A673 (cell line): ENCODE measurements at places on chromosomes 12 and 14.

- no peak overlapping the region for H3K27ac ChIP-seq
- DNase-seq: peak; percentile 32
- no peaks in the 10 kb centered on the region for H3K36me3 ChIP-seq
- H3K27me3 ChIP-seq: no peaks in the 10 kb centered on the region
Measured at GRCh38 chr12:89768586-89769482, 60.2 kb upstream of the ATP2B1 start.

DNA sequence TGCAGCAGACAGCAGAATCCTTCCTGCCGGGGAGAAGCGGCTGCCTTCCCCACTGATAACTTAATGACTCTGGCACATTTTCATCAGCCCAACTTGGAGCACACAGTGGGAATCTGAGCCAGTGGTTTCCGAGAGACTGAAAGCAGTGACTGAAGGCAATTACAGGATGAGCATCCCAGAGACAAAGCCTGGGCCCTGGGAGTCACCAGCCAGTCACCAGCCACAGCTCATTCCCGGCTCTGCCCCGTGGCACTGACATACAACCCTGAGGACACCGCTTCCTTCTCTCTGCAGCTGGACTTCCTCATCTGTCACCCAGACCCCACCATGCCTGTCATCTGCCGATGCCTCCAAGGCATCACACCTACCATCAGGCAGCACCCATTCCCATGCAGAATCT lies 192.3 kb downstream of the DPF3 start:
- H3K27me3 ChIP-seq: no peaks in the 10 kb centered on the region
- no peak overlapping the region for H3K4me3 ChIP-seq
- H3K4me1 ChIP-seq: peaks cover 11% of the 10 kb centered on the region

DNA sequence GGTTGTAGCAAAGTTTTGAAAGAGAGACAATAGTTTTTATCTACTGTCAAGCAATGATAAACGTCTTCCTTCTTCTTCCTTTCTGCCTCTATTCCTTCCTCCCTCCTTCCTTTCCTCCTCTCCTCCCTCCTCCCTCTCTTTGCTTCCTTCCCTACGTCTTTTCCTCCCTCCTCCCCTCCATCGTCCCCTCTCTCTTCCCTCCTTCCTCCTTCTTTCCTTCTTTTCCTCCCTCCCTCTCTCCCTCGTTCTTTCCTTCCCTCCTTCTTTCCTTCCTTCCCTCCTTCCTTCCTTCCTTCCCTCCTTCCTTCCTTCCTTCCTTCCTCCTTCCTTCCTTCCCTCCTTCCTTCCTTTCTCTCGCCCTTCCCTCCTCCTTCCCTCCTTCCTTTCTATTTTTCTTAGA lies 82.8 kb upstream of the KCNA1 start:
- H3K27me3 ChIP-seq: peaks cover 87% of the 10 kb centered on the region
- H3K36me3 ChIP-seq: no peaks in the 10 kb centered on the region
- no peaks in the 10 kb centered on the region for H3K4me1 ChIP-seq
- no peak for DNase-seq
- no peak overlapping the region for H3K4me3 ChIP-seq

GRCh38 chr12:118175823-118176447 lies 40.0 kb downstream of the PEBP1 start:
- H3K27ac ChIP-seq: no peak overlapping the region
- DNase-seq: no peak
- no peak overlapping the region for H3K4me3 ChIP-seq
- H3K27me3 ChIP-seq: no peaks in the 10 kb centered on the region
- no peaks in the 10 kb centered on the region for H3K4me1 ChIP-seq

GRCh38 chr12:11662369-11662768 lies 12.9 kb downstream of the ETV6 start:
- no peaks in the 10 kb centered on the region for H3K27me3 ChIP-seq
- H3K36me3 ChIP-seq: no peaks in the 10 kb centered on the region
- DNase-seq: no peak

DNA sequence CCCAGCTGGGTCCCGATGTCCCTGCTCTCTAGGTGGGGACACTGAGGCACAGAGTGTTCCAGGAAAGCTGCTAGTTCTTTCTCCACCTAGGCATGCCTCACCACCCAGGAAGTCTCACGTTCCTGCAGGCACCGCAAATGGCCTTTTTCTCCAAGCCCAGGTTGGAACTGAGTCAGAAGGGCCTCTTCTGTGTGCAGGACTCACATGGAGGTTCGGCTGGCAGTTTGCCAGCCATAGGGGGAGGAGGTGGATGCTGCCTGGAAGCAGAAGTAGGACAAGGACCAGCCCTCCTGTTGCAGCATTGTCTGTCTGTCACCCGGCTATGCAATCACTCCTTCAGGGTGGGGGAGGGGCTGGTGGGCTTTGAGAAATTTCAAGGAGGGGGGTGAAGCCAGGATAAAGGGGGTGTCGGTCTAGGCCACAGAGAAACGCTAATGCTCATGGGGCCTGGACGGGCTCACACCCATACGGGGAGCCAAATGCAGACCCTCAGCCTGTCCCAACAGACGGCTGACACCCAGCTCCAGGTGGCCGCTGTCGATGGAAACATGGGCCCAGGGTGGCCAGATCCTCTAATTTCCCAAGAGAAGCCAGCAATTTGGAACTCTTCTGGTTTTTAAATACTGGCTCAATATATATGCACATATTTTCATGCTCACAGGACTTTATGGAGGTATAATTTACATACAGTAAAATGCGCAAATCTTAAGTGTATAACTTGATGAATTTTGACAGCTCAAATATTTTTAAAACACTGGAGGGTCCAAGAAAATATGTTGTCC lies 120.5 kb downstream of the PHETA1 start:
- no peaks in the 10 kb centered on the region for H3K27me3 ChIP-seq
- no peak overlapping the region for H3K4me3 ChIP-seq
- DNase-seq: peak; percentile 30

GRCh38 chr14:52111583-52111982 lies 42.7 kb upstream of the NID2 start:
- no peak overlapping the region for H3K4me3 ChIP-seq
- DNase-seq: no peak
- no peaks in the 10 kb centered on the region for H3K36me3 ChIP-seq
- H3K4me1 ChIP-seq: no peaks in the 10 kb centered on the region

- no peak overlapping the region for H3K4me3 ChIP-seq
- no peak overlapping the region for H3K27ac ChIP-seq
- peaks cover 8% of the 10 kb centered on the region for H3K4me1 ChIP-seq
- no peaks in the 10 kb centered on the region for H3K36me3 ChIP-seq
- H3K27me3 ChIP-seq: no peaks in the 10 kb centered on the region
Measured at GRCh38 chr14:65794674-65795279, 382.2 kb downstream of the FUT8 start.

DNA sequence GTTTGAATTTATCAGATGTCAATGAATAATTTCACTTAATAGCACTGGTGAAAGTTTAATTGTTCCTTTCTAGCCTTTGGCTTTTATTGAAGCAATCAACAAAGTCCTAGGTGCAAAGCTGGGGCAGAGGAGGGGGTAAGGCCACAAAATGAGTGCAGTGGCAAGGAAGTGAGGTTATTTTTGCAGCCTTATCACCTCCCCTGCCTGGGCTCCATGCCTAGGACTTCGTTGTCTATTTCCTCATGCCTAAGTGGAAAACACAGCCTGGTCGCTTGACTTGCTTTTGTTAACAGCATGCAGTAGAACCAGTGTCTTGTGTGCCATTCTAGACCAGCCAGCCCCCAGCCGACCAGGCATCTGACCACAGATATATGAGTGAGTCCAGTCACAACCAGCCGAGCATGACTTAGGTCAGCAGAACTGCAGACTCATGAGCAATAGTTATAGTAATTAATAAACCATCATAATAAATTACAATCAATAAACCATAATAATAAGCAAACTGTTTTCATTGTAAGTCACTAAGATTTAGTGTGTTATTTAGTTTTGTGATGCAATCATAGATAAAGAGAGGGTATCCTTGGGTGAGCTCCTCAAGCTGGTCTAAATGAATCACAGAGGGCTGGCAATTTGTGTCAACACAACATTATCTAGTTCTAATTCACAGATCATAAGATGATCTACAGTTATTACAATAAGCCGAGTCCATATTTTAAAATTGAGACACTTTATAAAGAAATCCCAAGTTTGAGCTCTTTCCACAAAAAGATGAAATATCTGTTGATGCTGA lies 156.8 kb downstream of the GLT1D1 start:
- H3K4me3 ChIP-seq: no peak overlapping the region
- no peak for DNase-seq
- H3K4me1 ChIP-seq: no peaks in the 10 kb centered on the region
- H3K36me3 ChIP-seq: no peaks in the 10 kb centered on the region

GRCh38 chr12:28563936-28564335 lies 373.7 kb downstream of the CCDC91 start:
- no peak for DNase-seq
- no peaks in the 10 kb centered on the region for H3K36me3 ChIP-seq
- H3K4me3 ChIP-seq: no peak overlapping the region
- H3K27ac ChIP-seq: no peak overlapping the region

- no peaks in the 10 kb centered on the region for H3K4me1 ChIP-seq
- no peak overlapping the region for H3K4me3 ChIP-seq
- H3K36me3 ChIP-seq: peaks cover 6% of the 10 kb centered on the region
- H3K27ac ChIP-seq: no peak overlapping the region
Measured at GRCh38 chr12:57156701-57157403, 9.4 kb upstream of the LRP1-AS start.

- no peak overlapping the region for H3K4me3 ChIP-seq
- H3K4me1 ChIP-seq: no peaks in the 10 kb centered on the region
- no peaks in the 10 kb centered on the region for H3K27me3 ChIP-seq
- no peaks in the 10 kb centered on the region for H3K36me3 ChIP-seq
Measured at GRCh38 chr14:37320106-37320505, 122.4 kb downstream of the MIPOL1 start.

DNA sequence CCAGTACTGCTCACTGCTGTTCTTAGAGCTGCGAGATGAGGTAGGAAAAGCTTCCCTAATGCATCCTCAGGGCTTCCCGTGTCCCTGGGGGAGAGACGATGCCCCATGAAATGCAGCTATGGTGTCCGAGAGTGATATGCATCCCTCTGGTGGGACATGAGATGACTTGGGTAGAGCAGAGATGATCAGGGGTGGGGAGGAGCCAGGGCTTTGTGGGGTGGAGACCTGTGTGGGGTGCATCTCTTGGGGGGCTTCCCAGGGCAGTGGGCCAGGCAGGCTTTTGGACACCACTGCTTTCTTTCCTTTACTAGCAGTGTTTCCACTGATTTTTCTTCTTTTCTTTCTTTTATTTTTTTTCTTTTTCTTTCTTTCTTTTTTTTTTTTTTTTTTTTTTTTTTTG lies 147.3 kb downstream of the ADGRD1 start:
- no peaks in the 10 kb centered on the region for H3K27me3 ChIP-seq
- no peak overlapping the region for H3K27ac ChIP-seq
- H3K4me3 ChIP-seq: no peak overlapping the region
- H3K4me1 ChIP-seq: no peaks in the 10 kb centered on the region
- DNase-seq: no peak

DNA sequence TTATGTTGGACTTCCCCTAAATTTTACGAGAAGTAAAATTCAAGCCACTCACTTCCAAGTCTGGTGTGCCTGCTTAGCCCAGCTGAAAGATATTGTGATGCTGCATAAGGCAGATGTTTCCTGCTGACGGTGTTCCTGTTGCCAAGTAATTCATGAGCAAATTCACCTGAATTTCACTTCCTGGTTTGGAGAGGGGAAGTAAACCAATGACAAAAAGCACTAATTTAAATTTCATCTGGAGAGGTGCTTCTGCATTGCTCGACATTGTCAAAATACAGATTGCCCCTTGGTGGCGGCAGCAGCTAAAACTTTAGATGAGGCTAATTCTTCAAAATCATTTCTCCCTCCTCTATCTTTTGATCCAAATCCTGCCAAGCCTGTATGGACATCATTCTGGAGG lies 281.1 kb downstream of the AACS start:
- H3K4me1 ChIP-seq: peaks cover 6% of the 10 kb centered on the region
- no peaks in the 10 kb centered on the region for H3K27me3 ChIP-seq
- H3K27ac ChIP-seq: no peak overlapping the region
- H3K36me3 ChIP-seq: no peaks in the 10 kb centered on the region
- no peak overlapping the region for H3K4me3 ChIP-seq

GRCh38 chr12:77108707-77109106 lies 43.3 kb upstream of the E2F7 start:
- H3K27ac ChIP-seq: no peak overlapping the region
- no peaks in the 10 kb centered on the region for H3K4me1 ChIP-seq
- H3K27me3 ChIP-seq: no peaks in the 10 kb centered on the region
- DNase-seq: no peak
- no peak overlapping the region for H3K4me3 ChIP-seq

DNA sequence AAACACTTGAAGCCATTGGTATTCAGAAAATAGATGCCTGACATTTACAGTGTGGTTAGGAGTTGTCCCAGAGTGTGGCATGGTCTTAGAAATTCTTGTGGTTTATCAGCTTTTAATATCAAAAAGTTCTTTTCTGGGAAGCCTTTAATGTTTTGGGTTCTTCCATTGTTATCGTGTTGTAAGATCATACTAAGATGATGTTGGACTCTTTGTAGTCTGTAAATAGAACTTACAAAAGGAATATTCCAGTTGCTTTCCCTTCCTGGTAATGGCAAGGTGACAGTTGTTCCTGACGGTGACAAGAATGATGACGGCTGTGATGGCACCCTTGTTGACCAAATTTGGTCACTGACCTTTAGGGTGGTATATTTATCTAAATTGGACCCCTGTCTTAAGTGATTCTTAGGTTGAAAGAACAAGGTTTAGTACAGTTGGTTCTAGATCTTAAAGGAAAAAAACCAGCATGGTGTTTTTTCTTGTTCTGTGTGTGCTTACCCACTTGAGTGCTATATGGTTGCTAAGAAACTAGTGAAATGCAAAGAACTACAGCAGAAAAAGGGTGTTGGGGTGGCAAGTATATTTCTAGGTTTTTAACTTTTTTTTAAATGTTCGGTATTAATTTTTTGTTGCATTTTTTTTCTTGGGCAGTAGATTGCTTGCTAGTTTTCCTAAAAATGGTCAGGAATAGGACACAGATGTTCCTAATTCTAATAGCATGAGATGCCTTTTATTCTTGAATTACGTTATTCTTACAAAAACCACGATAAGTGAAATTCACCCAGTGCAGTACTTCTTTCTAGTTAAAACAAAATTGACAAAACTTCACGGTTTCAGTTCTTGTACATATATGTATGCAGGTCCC lies 2.1 kb downstream of the ATP2A2 start:
- H3K36me3 ChIP-seq: peaks cover 52% of the 10 kb centered on the region
- peak overlapping the region; percentile 88 for H3K4me3 ChIP-seq
- peaks cover 44% of the 10 kb centered on the region for H3K4me1 ChIP-seq
- no peaks in the 10 kb centered on the region for H3K27me3 ChIP-seq
- DNase-seq: no peak
- peak overlapping the region; percentile 96 for H3K27ac ChIP-seq

DNA sequence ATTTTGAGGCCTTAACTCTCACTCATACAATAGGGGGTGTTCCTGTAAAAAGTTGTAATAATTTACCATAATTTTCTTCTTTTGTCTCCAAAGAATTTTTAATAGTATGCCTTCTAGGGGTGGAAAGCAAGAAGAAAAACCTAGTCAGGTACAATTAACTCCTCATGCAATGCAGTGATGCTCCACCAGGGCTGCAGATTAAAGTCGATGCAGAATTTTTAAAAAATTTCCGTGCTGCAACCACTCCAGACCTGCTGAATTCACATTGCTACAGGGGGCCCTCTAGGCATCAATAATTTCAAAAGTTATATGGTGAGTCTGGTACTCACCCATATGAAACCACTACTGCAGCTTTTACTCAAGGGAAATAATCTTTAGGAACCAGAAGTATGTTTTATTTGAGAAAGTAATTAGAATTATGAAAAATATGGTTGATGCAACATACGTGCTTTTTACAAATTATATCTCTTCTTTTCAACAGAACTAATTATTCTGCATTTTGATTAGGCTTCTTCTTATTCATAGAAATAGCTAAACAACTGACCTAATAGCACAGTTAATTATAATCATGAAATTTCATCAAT lies 353.2 kb downstream of the BCAT1 start:
- no peaks in the 10 kb centered on the region for H3K36me3 ChIP-seq
- peaks cover 38% of the 10 kb centered on the region for H3K4me1 ChIP-seq
- H3K27me3 ChIP-seq: no peaks in the 10 kb centered on the region
- peak; percentile 69 for DNase-seq

GRCh38 chr14:67704484-67705089 lies 2.9 kb downstream of the RDH12 start:
- peak; percentile 76 for DNase-seq
- no peaks in the 10 kb centered on the region for H3K27me3 ChIP-seq
- no peak overlapping the region for H3K4me3 ChIP-seq
